ENCODE measurements at places on chromosomes 3 and 15.

DNA sequence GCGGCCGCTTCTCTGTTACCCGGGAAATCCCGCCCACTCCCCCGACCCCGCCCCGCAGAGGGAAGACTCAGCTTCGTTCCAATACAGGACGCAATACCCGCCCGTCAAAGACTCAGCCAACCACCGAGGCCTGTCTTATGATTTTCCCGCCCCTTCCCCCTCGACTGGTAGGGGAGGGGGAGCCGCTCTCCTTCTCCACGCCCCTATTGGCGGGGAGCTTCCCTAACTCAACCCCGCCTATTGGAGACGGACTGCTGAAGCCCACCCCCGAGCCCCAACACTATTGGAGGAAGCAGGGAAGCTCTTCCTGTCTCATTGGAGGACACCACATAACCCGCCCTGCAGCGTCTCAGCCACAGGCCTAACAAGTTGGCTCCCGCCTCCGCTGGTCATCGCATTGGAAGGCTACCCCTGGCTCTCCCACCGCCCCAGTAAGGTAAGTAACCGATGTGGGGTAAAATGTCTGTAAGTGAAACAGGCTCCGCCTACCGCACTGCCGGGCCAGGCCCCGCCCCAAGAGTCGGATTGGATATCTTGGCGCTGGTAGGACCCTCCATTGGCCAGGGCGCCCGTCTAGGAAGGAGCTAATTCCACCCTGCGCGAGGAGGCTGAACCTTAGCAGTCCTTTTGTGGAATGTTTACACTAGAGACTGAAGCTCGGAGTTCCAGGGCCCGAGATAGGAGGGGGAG lies at the start of gene SIN3A:
TSS of gene SIN3A (minus strand) at position 17 of the 690 bp plus-strand sequence. CDS start 21,315 bp downstream, outside the sequence.
- DNase-seq, result peak; percentile 99

- no peak for DNase-seq
These were observed 204.5 kb downstream of the OCA2 start for GRCh38 chr15:27894645-27895044.

DNA sequence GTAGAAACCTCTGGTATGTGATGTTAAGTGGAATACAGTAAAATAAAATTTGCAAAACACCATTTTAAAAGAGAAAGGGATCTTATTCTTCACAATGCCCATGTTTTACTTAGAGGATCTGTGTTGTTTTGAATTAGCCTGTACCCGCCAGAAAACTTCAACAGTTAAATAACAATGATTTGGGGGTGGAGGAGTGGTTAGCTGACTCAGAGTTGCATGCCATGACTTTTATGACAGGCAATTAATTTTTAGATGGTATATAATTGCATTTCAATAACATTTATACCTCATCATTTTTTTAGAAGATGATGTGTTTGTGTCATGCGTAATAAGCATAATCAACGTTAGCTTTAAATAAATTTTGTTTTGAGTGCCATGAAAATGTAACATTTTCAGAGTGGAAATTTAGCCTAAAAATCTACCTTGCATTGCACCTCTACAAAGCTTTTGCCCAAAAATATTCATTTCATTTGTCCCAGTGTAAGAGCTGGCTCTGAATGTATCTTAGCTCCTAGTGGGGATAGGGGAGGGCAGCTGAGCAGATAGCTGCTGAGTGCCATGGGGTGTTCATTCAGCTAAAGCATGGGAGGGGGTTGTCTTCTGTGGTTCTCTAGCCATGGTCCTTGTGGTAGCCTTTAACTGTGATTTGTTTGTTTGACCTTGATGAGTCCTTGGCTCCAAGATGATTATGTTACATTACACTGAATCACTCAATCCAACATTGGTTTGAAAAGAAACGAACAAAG lies 379.8 kb downstream of the LPP start:
- DNase-seq, result no peak

DNA sequence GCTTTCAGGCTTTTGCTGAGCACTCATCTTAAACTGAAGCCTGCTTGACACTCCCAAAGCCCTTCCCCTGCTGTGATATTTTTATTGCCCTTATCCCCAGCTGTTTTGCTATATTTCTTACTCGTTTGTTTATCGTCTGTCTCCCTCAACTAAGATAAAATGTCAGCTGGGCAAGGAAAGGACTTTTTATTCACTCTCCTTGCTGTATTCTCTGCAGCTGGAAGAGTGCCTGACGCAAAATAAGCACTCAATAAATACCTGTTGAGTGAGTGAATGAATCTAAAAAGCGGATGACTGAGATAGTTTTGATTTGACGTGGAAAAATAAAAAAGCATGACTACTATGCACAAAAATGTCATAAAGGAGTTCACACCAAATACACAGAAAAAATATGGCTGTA lies 84.8 kb upstream of the POMGNT2 start:
- DNase-seq, result no peak

GRCh38 chr3:47228088-47228487 lies 54.5 kb downstream of the KIF9 start:
- DNase-seq, result no peak

- DNase-seq, result no peak
These were observed 12.5 kb downstream of the XYLB start for GRCh38 chr3:38359038-38359437.

DNA sequence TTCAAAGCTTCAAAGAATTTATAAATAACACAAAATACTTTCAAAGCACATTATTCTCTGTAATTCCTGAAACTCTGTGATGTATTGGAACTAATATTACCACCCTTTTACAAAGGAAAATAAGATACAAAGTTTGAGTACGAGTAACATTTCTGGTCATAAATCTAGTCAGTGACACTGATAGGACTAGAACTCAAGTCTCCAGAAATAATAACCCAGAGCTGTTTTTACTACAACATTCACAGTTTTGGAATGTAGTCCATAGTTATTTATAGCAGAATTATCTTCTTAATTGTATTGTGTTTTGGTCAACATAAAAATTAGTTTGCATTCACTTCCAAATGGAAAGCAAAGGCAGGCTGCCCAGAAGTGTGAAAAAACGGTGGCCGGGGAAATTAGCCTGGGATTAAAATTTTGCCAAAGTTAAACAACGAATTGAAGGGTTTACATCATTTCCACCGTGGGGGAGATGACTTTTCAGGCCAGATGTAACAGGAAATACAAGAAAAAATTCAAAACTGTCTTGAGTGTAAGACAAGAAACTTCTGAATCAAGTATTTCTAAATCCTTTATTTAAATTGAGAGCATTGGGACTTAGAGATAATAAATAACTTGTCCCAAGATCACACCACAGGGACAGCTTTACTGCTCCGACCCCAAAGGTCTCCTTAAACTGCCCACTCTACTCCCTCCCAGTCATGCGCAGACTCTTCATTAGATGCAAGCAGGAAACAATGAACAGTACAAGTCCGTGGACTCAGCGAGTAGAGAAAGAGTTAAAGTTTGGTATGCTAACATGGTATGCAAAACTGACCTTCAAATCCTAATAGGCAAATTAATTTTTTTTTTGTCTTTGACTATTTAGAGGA lies 74.3 kb upstream of the VGLL4 start:
- DNase-seq, result no peak

- no peak for DNase-seq
These were observed 39.2 kb downstream of the MBNL1 start for GRCh38 chr3:152307829-152308474.

DNA sequence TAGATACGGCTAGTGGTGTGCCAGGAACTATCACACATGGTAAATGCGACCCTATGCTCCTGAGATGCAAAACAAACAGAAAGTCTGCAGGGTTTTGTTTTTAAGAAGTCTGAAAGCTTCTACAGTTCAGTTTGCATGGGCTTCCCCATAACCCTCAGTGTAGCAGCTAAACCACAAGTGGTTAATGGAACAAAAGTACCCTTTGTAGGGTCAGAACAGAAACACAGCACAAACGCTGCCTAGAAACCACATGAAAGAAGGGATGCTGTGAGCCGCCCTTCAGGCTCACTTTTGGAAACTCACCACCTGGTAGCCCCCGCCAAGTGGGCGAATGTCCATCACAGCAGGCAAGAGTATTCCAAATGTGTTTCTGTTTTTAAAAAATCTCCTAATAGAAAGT lies 46.2 kb downstream of the CTDSPL start:
- DNase-seq, result no peak

DNA sequence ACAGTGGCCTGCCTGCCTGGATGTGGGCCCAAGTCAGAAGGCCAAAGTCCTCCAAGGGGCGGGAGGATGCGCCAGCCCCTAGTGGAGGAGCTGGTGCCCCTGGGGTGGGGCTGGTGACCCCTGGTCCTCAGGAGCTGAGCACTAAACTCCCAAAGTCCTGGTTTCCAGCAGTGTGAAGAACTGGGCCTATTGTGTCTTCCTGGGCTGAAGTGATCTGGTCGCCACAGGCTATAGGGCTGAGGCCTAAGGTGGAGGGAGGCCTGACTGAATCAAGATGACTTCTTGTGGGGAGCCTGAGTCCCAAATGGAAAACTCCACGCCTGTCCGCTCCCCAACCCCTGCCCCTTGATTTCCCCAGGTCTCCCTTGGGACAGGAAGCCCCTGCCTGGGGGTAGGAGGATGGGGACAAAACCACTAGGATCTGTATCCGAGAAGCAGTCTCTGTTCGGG lies 753 bp upstream of the FES start:
- DNase-seq, result no peak

GRCh38 chr3:136595913-136596697 lies 156.1 kb downstream of the STAG1 start:
- no peak for DNase-seq

GRCh38 chr15:31540633-31541032 lies 214.0 kb downstream of the KLF13 start:
- DNase-seq, result no peak

GRCh38 chr15:36903922-36904556 lies 196.3 kb downstream of the MEIS2 start:
- no peak for DNase-seq

- no peak for DNase-seq
These were observed 145.7 kb downstream of the EPHA6 start for GRCh38 chr3:96959901-96960641.

DNA sequence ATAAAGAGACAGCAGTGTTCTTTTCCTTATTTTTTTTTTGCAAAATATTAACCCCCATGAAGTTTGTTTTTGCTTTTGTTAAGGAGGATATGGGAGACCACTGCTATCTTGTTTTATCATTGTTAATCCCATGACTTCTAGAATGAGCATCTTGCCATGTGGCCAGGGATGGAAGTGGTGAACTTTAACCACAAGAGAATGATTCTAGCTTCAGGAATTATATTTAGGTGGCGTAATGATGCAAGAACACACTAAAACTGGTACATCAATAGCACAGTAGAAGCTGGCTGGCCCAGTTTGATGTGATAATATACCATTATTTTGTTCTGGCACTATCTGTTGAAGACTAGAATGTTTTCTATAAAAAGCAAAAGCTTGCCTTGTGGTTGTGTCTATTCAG lies 720.9 kb downstream of the GRM7 start:
- no peak for DNase-seq

- no peak for DNase-seq
These were observed 31.1 kb upstream of the SETD2 start for GRCh38 chr3:47194994-47195393.

- DNase-seq, result no peak
These were observed 19.5 kb upstream of the BSN start for GRCh38 chr3:49534581-49535441.
